ENCODE measurements at places on chromosomes 11 and 22. TPM values are rescaled to one million over a fixed set of nuclear protein-coding genes. Genes with fewer than 3 reads are reported as not detected.

DNA sequence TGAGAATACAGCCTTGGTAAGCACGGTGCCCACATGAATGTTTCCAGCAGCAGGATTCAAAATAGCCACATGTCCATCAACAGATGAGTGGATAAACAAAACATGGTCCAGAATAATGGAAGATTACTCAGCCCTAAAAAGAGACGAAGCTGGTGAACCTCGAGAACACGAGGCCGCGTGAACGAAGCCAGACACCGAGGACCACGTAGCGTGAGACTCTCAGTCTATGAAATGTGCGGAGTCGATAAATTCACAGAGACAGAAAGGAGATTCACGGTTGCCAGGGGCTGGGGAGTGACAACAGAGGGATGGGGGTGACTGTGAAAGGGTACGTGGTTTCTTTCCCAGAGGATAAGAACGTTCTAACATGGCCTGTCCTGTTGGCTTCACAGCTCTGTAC lies 2.9 kb upstream of the ASCL2 start:
- ATAC-seq: no peak

SLC22A6 gene
- not detected for total RNA-seq

DNA sequence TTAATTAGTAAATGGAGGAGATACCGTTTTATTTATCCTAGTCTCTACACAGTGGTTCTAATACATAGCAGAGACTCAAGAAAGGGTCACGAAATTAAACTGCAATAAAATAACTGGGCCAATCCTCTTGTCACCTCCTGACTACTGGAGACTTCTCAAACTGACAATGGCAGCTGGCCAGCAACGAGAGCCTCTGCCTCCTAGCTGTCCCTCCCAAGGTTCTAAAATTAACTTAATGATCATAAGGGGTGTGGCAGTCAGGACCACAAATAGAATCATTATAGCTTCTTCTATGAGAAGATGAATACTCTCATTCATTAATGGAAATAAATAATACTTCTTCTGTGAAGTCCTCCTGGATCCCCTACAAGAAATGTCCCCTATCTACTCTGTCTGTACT lies 63.8 kb upstream of the APOA1 start:
- no peak for ATAC-seq

VSIG10L2 gene
- total RNA-seq: not detected

DNA sequence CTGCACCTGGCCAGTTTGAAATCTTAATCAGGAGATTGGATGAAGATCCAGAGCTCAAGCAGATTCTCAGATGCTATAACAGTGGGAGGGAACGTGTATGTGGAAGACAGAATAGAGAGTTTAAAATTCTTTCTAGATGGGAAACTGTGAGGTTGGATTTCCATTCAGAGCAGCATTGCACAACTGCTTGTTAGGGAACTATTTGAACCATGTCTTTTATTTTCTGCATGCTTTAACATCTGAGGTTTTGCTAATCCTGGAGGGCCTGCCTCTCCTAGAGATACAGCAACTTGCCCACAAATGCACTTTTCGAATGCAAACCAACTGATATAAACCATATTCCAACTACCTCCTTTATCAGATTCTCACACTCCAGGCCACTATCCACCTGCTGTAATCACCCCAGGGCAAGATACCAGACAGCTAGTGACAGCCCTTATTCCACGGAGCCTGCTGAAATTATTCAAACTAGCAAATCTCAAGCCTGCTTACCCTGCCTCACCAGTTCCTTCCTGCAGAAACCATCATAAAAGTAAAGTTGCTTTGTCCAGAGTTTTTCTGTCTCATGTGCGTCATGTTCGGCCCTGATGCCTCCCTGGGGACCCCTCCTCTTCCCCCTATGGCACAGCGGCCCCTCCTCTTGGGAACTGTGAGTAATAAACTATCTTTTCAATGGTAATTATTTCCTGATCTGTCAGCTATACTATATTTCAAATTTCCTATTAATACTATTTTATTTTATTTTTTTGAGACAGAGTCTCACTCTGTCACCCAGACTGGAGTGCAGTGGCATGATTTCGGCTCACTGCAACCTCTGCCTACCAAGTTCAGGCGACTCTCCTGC lies 18.4 kb upstream of the SEC14L4 start:
- ATAC-seq: no peak

SLC17A6 gene
- total RNA-seq: not detected

Measured in activated T-helper 17 cell treated with anti-CD3 and anti-CD28 coated beads, Interleukin-2, amount 50 U/mL, for 72 hours (primary cell).